Stimulated activated CD4-positive, alpha-beta T cell treated with anti-CD3 and anti-CD28 coated beads, Interleukin-1b, Interleukin-23, amount 100 ng/mL, for 4 hours (primary cell): ENCODE measurements at places on chromosomes 16 and 17.

DNA sequence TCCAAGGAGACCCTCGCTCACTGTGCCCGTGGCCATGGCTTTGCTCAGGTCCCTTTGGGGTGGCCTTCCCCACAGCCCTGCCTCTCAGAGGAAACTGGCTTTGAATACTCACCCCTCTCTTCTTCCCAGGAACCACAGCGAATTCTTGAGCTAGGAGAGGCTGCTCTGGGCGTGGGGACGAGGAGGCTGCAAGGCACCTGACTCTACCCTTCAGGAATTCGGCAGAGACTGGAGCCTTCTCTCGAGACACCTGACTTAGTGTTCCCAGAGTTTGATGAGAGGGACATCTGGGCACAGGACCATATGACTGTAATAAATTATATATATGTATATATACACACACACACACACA lies 6.2 kb downstream of the LLGL2 start:
- DNase-seq, result no peak

GRCh38 chr16:87198328-87198832 lies 118.8 kb downstream of the C16orf95 start:
- no peak for DNase-seq

DNA sequence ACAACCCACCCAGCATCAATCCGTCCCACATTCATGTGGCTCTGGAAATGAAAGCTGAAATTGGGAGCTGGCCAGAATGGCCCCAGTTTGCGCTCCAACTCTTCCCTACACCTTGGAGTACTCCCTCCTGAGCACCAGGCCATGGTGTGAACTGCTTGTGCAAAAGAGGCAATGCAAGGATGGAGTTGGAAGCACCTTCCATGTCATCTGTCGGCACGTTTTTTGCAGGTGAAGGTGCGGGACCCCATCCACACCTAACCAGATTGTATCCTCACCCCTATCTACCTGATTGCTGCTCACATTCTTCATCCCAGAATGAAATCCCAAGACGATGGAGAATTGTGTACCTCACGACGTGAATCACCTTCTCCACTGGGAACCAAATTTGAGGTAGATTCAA lies 136.6 kb upstream of the WSB1 start:
- DNase-seq, result no peak

DNA sequence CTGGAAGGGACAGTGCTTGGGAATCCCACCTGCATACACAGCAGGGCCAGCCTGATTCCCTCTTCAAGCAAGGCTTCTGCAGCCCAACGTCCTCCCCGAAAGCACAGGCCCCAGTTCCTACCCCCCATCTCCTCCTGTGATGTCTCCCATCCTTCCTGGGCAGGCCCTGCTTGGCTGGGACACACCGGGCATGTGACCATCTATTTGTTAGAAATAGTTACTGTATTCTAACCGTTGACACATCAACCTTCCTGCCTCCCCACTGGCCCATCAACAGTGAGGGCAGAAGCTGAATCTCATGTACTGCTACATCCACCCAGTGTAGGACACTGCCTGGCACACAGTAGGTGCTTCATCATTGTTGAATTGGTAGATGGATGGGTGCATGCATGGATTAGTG lies 10.7 kb downstream of the PRR29 start:
- DNase-seq, result no peak

GRCh38 chr17:40266882-40267281 lies 20.8 kb upstream of the CDC6 start:
- DNase-seq, result no peak

DNA sequence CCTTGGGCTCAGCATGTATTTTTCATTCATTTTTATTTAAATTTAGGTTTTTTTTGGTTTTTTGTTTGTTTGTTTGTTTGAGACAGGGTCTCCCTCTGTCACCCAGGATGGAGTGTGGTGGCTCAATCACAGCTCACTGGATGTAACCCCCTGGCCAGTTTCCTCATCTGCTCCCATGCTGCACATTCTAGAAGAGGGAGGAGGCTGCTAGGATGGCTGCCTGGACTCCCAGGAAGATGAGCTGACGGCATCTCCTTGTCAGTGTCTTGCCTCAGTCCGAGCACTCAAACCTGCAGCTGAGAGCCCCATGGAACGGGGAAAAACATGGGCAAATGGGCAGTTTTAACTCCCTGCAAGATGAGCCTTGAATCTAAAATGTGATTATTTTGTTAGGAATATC lies 7.5 kb downstream of the MEAK7 start:
- DNase-seq, result no peak
